ENCODE measurements at places on chromosomes 2 and 18.

DNA sequence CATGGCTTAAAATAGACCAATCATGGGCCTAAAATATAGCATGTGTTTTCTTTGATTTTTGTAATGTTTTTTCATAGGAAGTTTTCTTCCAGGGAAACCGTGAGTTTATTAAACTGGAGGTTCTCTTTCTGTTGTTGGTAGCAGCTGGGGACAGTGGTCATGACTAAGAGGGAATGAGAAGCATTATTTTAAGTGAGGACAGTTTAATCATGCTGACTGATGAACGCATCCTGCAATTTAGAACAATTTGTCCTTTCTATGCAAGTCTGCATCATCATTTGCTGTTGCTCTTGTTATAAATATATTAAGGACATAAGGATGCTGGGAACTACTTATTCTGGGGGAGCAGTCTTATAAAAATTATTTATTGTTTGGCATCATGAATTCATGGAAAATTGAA lies 51.2 kb downstream of the CAVIN2 start:
- no peak for DNase-seq

DNA sequence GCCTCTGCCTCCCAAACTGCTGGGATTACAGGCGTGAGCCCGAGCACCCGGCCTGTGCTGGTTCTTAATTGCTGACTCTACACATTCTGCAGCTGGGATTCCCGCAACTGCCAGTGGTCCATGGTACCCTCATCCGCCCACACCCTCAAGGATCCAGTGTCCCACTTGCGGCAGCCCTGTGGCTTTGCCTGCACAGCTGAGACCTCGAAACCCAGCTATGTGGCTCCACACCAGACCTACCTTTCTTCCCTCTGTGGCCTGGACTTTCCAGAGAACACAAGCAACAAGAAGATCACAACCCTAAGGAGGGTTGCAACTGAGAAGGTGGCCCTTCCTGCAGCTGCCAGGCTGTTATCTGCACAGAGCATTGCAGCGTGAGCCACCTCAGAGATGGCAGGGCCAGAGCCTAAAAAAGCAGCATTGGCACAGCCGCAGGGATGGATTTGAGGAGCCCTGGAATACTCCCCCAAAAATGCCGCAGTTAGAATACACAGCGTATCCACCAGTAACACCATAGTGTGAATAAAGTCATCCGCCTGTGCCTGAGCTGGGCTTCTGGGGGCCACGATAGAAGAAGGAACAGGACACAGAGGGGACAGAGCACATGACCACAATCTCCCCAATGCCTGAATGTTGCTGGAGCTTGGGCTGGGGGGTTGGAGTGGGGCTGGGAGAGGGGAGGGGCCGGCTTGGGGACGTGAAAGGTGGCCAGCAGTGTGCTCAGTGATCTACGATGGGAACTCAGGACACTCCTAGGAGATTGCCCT lies 1.9 kb downstream of the GPR55 start:
- no peak for DNase-seq

- DNase-seq, result no peak
These were observed 46.1 kb downstream of the SIGLEC15 start for GRCh38 chr18:45871431-45872084.

- DNase-seq, result peak; percentile 90
These were observed 648 bp downstream of the ARID5A start for GRCh38 chr2:96537066-96537733.

DNA sequence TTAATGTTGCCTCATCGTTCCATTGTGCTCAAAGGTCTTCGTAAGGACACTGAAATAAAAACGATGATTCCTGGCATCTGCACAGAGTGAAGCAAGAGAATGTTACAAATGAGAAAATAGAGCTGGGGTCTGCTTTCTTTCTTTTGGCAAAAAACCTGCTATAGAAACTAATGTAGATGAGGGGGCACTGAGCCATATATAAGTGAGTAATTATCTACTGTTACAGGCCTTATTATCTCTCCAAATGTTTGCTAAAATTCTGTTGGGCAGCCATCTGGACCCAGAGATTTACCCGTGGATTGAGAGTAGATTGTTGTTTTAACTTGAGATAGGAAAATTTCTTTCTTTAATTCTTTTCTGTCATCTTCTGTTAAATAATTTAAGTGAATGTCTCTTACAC lies 472.5 kb upstream of the PIK3C3 start:
- no peak for DNase-seq

- DNase-seq, result no peak
These were observed 31.7 kb downstream of the L3MBTL4 start for GRCh38 chr18:6382963-6383362.

DNA sequence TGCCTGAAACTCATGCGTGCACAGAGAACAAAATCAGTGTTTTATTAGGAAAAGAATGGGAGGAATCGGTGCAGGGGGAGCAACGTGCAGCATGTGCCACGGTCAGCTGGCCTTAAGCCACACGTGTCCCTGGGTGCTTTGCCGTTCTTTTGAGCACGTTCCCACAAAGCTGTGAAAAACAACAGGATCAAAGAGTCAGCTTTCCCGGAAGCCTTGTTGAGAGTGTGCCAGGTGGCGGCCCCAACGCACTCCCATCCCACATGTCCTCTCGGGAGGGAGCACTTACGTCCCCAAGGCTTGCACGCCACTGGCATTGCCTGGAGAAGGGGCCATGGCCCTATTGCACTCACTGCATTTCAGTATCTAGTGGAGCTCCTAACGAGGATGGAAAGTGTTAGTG lies 511.2 kb downstream of the EIPR1 start:
- no peak for DNase-seq

- DNase-seq, result no peak
These were observed 296.2 kb downstream of the SLC8A1 start for GRCh38 chr2:40155728-40156127.

DNA sequence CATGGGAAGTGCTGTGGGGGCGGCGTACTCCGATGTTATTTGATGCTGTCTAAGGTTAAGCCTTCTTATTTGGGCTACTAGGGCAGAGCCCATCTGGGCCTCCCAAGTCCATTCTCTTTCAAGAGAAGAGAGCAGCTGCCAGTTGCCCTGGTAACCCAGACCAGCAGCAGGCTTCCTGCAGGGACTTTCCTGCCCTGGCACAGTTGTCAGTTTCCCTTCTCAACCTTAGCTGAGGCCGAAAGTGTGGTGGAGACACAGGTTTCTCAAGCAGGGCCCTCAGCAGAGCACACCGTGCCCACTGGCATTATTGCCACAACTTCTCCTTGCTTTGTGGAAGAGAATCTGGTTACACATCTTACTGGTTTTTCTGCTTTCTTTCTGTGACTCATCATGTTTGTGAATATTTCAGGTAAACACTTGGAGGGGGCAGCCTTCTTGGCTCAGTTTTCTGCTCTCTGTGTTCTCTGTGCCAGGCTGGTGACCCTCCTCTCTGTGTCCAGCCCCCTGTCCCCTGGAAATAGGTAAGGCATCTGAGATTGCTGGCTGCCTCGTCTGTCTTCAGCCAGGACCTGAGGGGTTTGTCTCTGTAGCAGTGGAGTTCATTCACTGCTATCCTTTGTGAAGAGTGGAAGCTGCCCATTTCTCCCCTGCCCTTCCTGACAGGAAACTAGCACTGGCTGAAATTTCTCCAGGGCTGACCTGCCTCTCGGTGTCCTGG lies 111.0 kb downstream of the B3GNT2 start:
- DNase-seq, result peak; percentile 51

DNA sequence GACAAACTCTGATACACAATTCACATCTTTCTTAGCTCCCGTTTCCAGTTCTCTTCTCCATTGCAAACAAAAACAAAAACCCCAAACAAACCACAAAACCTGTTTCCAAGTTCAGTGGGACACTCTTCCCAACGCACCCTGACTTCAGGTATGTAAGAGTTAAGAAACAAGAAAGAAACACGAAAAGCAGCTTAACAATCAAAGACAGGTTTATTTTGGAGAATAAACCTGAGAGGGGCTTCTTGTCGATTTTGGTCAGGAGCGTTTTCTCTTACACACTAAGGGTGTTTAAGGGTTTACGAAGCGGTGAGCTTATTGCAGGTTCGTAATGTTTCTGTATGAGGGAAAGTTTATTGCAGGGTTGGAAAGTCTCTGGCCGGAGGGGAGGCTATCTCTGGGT lies 905 bp upstream of the ATG16L1 start:
- DNase-seq, result no peak

- DNase-seq, result no peak
These were observed 14.7 kb upstream of the DAW1 start for GRCh38 chr2:227856697-227857096.

DNA sequence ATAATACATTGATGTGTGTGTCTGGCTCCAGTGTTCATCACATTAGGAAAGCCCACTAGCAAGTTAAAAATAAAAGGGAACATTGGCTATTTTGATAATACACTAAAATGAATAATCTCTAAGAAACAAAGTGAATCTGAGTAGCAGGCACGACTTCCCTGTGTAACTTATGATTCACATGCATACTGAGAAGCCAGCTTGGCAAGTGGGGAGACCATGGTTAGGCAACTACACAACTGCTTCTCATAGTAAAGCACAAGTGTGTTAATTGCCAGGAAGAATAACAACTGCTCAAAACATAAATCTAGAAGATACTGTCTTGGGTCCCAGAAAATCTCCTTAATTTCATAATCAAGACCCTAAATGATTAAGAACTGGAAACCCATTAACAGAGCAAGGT lies 4.0 kb downstream of the MYO5B start:
- no peak for DNase-seq

DNA sequence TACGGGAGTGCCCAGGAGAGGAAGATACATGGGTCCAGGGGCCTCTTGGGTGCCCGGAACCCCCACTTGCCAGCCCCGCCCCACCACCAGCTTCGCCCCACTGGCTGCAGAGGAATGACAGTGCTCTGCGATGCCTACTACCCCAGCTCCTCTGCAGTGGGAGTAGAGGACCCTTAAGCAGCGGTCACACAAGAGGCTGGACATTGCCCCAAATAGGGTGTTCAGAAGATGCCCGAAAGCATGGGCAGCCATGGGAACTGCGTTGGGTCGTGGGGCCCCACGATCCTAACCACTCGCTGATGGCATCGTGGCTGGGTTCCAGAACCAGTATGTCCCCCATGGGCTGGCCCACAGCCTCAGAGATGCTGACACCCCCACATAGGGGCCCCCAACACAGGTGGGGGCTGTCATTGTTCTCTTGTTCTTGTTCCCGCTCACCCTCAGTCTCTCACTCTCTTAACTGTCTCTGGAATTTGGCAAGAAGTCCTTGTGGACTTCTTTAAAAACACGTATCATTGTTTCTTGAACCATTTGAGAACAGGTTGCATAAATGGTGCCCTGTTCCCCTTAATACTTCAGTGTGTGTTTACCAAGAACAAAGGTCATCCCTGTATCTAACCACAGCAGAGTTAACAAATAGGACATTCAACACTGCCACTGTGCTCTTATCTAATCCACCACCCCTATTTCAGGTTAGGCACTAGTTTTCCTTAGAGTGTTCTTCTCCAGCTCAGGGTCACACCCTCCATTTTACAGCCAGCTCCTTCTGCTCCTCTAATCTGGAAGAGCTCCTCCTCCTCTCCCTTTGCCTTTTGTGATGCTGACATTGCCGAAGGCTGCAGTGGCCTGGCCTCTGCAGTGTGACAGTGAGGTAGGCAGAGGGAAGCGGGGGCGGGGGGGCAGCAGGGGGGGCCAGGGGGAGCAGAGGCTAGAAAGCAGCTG lies 76.3 kb downstream of the STPG4 start:
- no peak for DNase-seq

DNA sequence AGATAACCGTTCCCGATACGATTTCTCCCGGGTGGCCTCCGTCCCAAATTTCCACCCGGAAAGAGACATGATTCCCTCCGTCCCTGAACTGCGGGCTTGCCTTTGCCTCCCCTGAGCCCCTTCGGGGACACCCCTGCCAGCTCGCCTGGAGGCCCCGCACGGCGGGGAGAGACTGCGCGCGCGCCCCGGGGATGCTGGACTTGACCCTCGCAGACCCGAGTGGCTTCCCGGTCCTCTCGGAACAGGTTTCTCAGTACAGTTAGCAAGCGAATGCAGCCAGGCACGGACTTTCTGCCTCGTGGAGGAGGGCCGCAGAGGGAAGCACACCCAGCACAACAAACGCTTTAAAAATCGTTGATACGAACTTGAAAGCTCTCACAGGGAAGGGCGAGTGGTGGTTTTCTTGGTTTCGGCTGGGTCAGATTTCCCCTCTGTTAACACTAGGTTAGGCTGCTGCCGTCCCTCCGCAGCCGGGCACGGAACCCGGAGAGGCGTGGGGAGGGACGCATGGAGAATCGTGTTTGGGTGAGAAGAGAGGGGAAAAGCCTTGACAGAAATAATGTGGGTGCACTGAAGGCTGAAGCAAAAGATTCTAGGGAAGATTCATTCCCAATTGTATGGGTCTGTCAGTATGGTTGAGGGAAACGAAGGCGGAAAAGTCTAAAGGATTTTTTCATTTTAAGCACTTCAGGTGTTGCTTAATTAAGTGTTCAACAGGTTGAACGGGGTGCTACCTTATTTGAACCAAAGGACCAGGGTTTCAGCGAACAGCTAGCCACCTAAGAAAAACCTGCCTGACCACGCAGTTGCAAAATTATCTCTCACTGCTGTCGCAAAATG lies 916 bp downstream of the TNFRSF11A start:
- DNase-seq, result peak; percentile 20

GRCh38 chr2:189580241-189580651 lies 340 bp downstream of the SLC40A1 start:
- DNase-seq, result peak; percentile 28

- no peak for DNase-seq
These were observed 37.5 kb upstream of the ANXA4 start for GRCh38 chr2:69704446-69704845.

GRCh38 chr2:61620244-61621159 lies 82.3 kb upstream of the XPO1 start:
- no peak for DNase-seq

DNA sequence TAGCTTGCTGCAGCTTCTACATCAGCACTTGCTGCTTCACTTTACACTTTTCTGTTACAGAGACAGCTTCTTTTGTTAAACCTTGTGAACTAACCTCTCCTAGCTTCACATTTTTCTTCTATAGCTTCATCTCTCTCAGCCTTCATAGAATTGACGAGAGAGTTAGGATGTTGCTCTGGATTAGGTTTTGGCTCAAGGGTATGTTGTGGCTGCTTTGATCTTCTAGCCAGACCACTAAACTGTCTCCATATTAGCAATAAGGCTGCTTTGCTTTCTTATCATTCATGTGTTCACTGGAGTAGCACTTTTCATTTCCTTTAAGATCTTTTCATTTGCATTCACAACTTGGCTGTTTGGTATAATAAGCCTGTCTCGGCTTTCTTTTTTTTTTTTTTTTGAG lies 46.3 kb upstream of the GRB14 start:
- DNase-seq, result no peak

DNA sequence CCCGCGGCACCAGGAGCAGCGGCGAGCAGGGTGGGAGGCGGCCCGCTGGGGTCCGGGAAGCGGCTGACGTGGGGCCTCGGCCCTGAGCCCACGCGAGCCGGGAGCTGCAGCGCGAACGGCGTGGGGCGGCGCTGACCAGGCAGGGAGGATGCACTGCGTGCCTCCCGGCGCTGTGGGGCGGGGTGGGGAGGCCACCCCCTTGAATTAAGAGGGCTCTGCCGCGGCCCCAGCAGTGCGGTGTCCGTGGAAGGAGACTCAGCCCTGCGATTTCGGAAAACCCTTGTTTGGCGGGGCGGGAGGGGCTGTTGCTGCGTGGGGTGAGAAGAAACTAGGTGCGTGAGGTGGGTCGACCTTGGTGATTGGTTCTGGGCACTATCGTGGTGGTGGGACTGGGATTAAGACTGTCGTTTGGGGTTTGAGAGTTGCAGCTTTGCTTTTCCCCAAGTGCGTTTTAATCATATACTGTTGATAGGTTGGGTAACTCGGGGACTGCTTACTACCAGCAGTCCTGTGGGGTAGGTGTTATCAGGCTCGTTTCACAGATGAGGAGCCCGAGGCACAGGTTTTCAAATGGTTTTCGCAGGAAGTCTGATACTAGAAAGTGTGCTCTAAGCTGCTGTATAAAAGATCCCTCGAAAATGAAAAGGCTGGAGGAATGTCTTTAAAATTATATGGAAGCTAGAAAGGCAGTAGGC lies 722 bp downstream of the ACSL3 start:
- DNase-seq, result peak; percentile 43
